Peyer's patch (tissue), 4 donors: ENCODE measurements at places on chromosomes 2 and 18.
A peak's percentile ranks its signal among the peaks of the same experiment; 100 is the strongest.

DNA sequence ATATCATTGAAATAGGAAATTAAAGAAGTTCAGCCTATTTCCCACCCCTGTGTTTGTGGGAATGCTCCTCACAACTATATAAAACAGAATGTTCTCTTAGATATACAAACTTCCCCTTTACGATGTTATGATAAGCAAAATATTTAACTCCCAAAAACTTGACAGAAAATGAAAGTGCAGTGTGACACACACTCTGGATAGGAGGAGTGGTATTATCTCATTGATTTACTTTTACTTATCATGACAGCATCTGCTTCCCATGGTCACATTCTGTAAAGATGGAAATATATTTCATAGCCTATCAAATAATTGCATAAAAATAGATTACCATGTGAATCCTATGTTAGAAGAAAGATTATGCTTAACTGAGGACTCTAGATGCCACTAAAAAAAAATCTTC is 96.6 kb upstream of the STK17B start:
- H3K4me1 ChIP-seq: no peaks in the 10 kb centered on the region
- peak overlapping the region; percentile 72 for H3K27ac ChIP-seq
- H3K4me3 ChIP-seq: peak overlapping the region; percentile 16
- H3K36me3 ChIP-seq: no peaks in the 10 kb centered on the region
- DNase-seq: no peak

DNA sequence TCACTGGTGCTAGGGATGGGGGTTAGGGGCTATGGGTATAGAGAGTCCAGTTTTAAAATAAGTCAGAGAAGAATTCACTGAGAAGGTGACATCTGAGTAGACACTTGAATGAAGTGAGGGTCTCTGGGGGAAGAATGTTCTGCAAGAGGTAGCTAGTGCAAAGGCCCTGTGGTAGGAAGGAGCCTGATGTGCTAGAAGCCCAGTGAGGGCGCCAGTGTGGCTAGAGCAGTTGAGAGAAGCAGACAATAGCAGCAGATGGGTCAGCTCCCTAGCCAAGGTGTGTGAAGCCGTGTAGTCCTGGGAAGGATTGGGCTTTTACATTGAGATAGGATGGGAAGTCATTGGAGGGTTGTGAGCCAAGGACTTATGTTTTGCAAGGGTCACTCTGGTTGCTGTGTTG is 105.8 kb upstream of the PELI1 start:
- no peak for DNase-seq
- no peaks in the 10 kb centered on the region for H3K27me3 ChIP-seq
- H3K4me1 ChIP-seq: no peaks in the 10 kb centered on the region
- no peaks in the 10 kb centered on the region for H3K36me3 ChIP-seq
- H3K4me3 ChIP-seq: no peak overlapping the region
- no peak overlapping the region for H3K27ac ChIP-seq

GRCh38 chr2:39981883-39982311 is 202.8 kb upstream of the THUMPD2 start:
- no peak overlapping the region for H3K27ac ChIP-seq
- H3K4me3 ChIP-seq: no peak overlapping the region
- H3K27me3 ChIP-seq: no peaks in the 10 kb centered on the region
- no peaks in the 10 kb centered on the region for H3K4me1 ChIP-seq
- no peaks in the 10 kb centered on the region for H3K36me3 ChIP-seq

DNA sequence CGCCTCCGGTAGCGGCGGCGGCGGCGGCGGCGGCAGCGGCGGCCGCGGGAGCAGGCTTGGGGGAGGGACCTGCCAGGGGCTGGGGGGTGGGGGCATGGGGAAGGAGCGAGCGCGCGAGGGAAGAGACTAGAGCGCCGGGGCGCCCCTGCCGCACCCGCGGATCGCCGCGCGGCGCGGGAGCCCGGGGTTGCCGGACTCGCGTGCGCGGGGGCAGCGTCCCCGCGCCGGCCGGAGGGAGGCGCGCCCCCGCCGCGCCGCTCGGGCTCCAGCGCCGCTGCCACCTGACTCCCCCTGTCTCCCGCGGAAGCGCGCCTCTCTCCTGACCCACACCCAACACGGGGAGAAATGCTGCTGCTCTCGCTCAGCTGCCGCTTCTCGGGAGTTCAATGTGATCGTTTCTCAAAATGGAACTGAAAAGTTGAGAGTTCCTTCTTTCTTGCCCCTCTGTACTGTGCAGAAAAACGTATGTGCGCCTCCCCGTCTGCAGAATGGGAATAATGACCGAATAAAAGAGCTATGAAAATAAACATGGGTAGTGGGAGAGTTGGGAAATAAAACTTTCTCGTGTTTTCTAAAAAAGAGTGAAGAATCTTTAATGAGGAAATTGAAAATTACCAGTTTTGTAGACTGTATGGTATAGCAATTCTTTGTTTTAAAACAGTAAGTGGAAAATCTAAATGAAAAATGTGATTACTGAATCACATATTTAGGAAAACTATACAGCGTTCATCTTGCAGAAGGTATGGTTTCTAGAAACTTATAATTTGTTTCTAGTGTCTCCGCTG is 455 bp upstream of the TLK1 start:
- no peaks in the 10 kb centered on the region for H3K36me3 ChIP-seq
- peak overlapping the region; percentile 97 for H3K27ac ChIP-seq
- H3K27me3 ChIP-seq: no peaks in the 10 kb centered on the region
- DNase-seq: peak; percentile 90
- no peaks in the 10 kb centered on the region for H3K4me1 ChIP-seq

DNA sequence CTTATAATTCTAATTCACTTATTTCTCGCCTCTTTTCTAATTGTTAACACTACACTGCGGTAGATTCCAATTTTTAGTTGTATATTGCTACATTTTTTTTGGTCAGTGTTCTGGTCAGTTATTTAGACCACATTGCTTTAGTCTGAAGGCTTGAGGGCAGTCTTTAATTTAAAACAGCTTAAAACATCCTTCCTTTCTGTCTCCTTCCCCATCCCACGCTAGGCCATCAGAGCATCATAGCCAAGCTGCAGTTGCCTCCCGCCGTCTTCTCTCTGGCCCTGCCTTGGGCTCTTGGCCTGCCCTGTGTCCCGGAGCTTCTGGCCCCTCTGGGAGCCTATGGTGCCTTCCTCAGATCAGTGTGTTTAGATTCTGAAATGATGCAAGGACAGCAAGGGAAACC is 52.6 kb upstream of the GLI2 start:
- H3K4me1 ChIP-seq: peaks cover 5% of the 10 kb centered on the region
- DNase-seq: peak; percentile 4
- no peaks in the 10 kb centered on the region for H3K36me3 ChIP-seq
- no peaks in the 10 kb centered on the region for H3K27me3 ChIP-seq

DNA sequence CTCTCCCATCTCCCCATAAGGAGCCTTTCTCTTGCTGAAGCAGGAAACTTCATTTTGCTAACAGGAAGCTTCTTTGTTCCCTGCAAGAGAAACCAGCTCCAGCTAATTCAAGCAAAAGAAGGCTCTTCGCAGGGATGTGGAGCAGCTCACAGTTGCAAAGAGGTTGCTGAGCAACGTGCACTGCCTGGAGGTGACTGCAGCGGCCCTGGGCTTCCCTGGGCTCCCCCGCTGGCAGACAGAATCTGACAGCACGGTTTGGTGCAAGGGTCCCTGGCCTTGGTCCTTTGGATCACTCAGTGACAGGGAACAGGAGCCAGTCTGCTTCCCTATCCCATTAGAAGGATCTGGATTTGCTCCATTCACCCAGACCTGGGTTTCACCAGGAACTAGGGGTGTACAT is 25.8 kb downstream of the GPR55 start:
- H3K36me3 ChIP-seq: no peaks in the 10 kb centered on the region
- DNase-seq: no peak
- H3K4me1 ChIP-seq: peaks cover 8% of the 10 kb centered on the region
- no peak overlapping the region for H3K27ac ChIP-seq
- no peaks in the 10 kb centered on the region for H3K27me3 ChIP-seq
- H3K4me3 ChIP-seq: no peak overlapping the region
